ENCODE measurements at places on chromosomes 2 and 18.

- DNase-seq: no peak
Observed at GRCh38 chr2:107687073-107687472, 139.6 kb upstream of the RGPD4 start.

- DNase-seq: no peak
Observed at GRCh38 chr18:25134861-25135260, 217.1 kb downstream of the ZNF521 start.

DNA sequence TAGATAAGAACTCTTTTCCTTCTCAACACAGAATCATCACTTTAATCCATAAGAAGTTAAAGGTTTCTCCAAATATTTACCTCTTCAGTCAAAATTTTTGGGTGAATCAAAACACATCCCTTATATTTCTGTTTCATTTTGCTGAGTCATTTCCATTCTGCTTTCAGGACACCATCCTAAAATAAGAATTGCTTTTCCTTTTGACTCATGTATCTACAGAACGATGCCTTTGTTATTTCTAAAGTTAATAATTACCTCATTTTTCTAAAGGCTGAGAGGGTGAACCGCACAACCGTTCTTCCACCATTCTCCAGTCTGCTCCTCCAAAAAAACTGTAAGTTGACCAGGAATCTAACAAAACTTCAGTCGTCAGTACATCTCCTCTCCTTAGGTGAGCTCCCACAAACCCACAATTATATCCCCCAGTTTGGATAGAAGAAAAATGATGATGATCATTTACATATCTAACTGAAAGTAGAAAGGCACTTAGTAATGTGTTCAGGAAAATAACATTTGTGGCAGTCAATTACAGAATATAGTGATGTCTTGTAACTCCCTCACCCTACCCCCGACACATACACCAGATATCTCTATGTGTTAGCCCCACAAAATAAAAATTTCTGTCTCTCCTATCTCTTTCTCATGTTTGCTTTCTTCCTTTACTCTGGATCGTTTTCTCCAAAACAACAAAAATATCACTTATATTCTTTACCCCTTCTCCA lies 162.5 kb downstream of the RAD51AP2 start:
- no peak for DNase-seq

- no peak for DNase-seq
Observed at GRCh38 chr2:212549463-212549862, 10.9 kb upstream of the ERBB4 start.

DNA sequence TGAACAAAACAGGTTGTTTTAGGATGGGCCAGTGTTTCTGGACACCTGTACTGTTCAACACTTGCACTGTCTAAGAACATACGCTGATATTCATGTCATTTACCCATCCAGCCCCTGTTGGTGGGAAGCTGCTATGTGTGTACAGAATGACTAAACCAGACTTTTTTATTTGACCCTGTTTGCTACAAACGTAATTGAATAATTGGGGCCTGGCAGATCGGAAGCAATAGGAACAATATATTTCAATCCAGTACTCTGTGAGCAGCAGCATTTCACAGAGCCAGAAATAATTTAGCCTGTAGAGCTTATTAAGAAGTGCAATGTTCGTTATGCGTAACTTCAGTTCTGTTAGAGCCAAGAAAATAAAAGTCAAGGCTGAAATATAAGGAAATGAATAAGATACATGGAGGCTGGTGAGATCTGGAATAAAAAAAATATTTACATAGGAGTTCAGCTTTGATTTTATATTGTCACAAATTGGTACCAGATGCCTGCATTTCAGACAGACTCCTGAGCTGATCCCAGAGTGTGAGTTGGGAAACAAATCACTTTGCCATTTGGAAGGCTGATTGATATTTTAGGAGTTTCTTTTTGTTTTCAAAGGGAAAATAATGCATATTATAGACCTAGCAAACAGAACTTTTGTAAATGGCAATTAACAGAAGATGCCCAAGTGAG lies 19.7 kb downstream of the CABLES1 start:
- no peak for DNase-seq

- no peak for DNase-seq
Observed at GRCh38 chr2:147051814-147052213, 793.0 kb upstream of the ACVR2A start.

DNA sequence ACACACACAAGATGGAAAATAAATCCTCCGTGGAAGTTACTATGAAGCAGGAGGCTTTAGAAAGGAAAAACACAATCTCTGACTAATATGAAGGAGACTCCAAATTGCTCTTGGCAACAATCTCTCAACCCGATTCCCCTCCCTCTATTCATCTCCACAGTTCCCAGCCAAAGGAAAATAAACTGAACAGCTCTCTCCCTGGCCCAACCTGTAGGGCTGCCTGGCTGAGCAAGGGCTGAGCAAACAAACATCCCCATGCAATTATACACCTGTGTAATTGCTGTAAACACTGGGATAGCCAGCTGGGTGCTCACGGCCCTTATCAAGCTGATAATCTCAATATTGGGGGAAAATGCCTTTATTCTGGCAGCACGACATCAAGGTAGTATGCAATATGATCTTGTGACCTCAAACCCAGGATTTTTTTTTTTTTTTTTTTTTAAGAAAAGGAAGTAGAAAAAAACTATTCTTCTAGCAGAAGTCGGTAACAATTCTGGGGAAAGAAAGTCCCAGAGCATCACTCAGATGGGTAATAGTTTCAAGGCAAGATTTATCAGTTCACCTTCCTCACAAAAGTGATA lies 203.3 kb upstream of the SMAD2 start:
- no peak for DNase-seq

DNA sequence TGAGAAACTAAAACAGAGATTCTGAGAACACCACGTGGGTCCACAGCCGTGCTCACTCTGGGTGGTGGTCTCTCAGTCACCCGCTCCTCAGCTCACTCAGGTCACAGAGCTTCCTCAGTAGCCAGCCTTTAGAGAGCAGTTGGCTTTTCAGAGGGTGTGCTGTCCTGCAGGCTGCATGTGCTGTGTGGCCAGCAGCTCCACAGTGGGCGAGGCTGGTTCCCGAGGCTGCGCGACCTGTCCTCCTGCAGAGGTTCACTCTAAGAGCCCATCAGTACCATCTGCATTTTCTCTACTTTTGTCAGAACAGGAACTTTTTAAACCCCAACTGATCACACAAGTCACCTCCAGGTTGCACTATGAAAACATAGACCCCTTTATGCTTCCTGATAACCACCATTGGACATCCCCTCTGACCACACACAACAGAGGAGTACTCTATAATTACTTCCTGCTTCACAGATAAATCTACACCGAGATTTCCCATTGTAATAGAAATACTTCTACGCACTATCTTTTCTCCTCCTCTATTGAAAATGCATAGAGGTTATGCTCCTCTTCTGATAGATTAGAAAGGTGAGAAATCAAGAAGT lies 93.1 kb downstream of the GYPC start:
- no peak for DNase-seq

DNA sequence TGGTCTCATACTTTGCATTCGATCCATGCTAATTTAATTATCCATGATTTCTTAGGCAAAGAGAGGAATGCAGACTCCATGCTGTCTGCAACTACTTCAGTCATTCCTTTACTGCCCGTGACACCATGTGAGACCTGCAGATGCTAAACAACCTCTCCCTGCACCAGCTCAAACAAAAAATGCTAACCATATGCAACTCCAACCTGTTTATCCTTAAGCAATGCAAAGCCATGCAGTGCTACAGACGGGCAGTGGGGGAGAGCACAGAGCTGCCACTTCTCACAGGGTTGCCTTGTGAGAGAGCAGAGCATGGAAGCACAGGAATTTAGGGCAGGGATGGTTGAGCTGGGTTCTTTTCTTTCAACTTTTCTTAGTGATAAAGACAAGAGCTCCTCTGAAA lies 74.9 kb upstream of the KLHL14 start:
- no peak for DNase-seq

DNA sequence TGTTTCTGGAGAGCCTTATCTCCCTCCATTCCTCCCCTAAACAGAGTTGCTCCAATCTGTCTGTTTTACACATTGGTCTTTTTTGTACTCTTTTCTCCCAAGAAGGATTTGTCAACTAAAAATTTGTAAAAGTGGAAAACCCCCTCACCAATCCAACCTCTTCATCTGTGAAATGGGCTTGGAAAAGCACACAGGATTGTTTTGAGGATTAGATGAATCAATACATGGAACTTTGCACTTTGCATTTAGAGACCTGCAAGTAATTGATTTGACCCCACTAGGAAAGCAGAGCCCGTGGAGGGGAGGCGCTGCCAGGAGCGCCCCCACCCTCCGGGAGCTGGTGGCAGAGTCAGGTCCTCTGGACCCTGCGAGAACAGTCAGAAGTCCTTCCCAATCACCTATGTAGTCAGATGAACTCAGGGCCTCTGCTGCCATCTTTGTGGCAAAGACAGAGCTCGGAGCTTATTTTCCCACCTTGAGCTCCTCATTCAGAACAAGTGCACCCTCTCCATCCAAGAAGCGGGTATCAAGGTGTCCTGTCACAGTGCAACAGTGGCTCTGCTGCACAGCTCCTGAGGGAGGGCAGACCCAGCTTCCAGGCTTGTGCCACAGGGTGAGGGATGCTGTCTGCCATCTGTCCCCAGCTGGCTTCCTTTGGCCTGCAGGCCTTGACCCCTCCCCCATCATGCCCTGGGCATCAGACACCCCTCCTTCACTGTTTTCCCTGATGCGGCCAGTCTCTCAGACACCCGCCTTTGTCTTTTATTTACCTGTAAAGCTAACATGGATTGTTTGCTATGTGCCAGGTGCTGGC lies 1.7 kb upstream of the TMEM185B start:
- no peak for DNase-seq

DNA sequence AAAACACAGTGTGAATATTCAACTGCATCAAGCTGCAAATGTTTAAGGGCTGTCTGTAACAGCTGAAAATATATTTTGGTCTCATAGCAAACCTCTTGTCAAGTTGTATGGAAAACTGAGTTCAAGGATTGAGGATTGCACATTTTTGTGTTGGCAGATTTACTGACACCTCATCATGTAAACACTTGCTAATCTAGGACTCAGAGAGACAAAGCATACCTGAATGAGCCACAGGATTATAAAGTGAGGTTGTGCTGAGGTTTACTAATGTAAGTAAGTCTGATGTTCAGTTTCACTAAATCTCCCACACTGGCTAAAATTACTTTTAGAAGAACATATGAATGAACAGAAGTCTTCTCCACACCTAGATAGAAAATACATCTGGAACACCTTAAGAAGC lies 1993.1 kb upstream of the CELF4 start:
- no peak for DNase-seq

DNA sequence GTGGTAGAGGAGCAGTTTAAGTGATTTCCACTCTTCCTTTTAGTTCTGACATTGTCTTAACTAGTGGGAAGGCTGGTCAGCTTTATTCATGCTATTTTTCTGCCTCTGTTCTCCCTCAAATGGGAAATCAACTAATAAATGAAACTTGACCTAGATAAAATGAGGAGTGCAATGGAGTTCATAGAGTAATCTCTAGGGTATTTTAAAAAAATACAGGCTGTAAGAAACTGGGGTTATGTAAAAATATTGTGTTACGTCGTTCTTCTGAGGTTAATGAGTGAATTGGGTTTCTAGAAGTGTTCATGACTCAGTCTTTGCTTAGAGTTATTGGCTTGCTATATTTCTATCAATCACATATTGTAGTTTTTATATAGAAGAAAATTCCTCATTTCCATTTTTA lies 734.5 kb downstream of the MBD2 start:
- DNase-seq: no peak

DNA sequence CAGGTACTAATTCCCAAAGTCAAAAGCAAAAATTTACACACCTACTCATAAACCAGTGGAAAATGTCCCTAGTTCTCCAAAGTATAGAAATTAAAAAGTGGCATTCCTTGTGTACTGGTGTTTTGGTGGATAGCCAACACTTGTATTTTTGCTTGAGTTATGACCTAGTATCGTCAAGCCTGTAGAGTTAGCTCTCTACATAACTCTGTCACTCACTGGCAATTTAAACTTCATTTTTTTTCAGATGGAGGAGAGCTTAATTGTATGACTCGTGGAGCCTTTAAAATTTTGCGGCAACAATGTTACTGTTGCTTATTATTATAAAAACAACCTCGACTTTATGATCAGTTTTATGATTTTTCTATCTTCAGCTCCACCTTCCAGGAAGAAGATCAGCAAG lies 58.7 kb downstream of the ITGB6 start:
- no peak for DNase-seq

DNA sequence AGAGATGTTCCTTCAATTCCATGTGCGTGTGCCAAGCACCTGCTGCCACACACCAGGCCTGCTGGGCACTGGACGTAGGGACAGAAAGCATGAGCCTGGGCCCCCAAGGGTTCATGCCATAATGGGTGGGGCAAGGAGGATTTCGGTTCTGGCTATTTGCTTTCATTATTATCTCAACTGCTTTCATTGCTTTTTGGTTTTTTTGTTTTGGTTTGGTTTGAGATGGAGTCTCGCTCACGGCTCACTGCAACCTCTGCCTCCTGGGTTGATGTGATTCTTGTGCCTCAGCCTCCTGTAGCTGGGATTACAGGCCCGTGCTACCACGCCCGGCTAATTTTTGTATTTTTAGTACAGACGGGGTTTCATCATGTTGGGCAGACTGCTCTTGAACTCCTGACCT lies 57.2 kb downstream of the SF3B1 start:
- no peak for DNase-seq

DNA sequence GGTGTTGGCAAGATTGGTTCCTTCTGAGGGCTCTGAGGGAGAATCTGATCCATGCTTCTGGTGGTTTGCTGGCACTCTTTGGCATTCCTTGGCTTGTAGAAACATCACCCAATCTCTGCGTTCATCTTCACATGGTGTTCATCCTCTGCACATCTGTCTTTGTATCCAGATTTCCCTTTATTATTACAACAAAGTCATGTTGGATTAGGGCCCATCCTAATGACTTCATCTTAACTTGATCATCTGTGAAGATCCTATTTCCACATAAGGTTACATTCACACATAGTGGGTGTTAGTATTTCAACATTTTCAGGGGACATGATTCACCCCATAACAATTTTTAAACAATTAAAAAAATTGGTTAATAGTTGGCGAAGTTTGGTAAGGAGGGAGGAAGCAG lies 177.4 kb upstream of the CWC22 start:
- DNase-seq: no peak

DNA sequence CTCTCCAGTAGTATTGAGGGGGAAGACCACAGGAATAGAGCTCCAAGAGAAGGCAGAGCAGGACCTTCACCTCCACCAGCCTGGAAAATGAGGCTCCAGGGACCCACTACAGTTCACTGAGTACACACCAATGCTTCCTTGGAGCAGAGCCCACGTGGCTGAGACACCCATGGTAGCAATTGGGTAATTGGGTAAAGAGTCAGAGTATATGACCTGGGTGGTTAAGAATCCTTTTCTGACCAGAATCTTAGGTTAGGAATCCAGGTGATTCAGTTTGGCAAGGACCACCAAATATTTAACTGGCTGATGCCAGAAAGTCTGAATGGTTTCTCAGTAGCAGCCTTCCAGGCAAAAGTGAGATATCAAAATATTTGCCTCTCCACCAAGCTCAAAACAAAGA lies 107.7 kb downstream of the MDH1 start:
- no peak for DNase-seq

GRCh38 chr2:200812122-200813022 lies 662 bp downstream of the BZW1 start:
- DNase-seq: peak; percentile 70

- no peak for DNase-seq
Observed at GRCh38 chr2:40445467-40445866, 6.4 kb downstream of the SLC8A1 start.

- no peak for DNase-seq
Observed at GRCh38 chr2:220560192-220560591, 932.8 kb downstream of the SLC4A3 start.

GRCh38 chr2:100919316-100919715 lies 82.8 kb upstream of the RPL31 start:
- no peak for DNase-seq

Data from CD4-positive, alpha-beta T cell treated with Interleukin-4 for 1 hour (primary cell).